ENCODE measurements at places on chromosomes 11 and 22.

- no peak for DNase-seq
Observed at GRCh38 chr11:118918686-118919280, 6.9 kb downstream of the BCL9L start.

DNA sequence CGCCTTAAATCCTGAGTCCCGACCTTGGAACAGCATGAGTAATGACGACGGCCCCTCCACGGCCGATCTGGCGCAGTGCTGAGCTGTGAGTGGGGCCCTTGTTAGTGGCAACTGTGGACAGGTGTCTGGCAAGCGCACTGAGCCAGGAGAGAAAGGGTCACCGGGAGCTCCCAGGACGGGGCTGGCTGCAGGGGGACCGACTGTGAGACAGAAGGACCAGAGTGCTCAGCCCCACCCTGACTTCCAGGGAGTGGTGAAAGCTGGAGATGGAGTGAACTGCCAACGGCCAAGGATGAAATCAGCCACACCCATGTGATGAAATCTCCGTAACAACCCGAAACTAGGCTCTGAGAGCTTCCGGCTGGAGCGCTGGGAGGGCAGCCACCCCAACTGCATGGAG lies 228.6 kb downstream of the BRD1 start:
- no peak for DNase-seq

DNA sequence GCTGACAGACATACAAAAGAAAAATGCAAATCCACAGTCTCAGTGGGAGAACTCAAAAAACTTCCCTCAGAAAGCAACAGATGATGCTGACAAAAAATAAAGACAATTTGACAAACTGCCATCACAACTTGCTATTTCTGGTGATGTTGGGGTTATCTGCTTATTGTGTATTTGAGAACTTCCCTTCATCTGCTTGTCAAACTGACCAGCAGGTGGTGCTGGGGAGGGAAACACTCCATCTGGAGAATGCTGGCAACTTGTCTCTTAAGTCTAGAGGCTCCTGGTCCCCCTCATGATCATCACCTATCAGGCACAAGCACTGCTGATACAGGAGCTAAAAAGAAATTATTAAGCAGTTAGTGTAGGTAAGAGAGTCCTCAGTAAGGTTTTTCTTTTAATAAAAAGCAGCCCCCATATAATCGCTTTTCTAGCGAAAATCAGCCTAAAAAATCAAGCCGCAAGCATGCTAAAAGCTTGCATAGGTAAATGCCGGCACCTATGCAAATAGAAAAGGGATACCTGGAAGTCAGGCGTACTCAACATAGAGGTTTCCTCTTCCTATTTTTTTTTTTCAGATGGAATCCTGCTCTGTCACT lies 9.8 kb upstream of the FAM111B start:
- no peak for DNase-seq

GRCh38 chr11:28657378-28658030 lies 549.3 kb downstream of the METTL15 start:
- DNase-seq: no peak

DNA sequence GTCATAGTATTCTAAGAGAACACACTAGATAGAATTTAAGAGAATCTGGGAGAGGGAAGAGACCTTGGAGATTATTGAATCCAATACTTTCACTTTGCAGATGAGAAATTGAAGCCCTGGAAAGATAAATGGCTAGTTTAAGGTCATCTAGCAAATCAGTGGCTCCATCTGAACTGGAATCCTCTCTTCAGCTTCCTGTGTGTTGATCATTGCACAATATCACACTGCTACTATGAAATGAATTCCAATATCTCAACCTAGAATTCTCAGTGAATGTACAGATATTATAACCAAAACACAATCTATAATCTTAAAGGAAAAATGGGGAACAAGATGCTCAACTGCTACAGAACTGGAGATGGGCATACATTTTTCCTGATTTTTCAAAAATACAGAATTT lies 44.1 kb downstream of the DCUN1D5 start:
- no peak for DNase-seq
